ENCODE measurements at places on chromosomes 3 and 15. TPM values are rescaled to one million over a fixed set of nuclear protein-coding genes. Genes with fewer than 3 reads are reported as not detected.

Gene IL17RC
- total RNA-seq = 2.7 TPM

Gene ADAMTS17
- 7.6 TPM for total RNA-seq

Gene LRRC31
- total RNA-seq = not detected

Gene USP19
- 21.5 TPM for total RNA-seq

Gene CP
- 0.21 TPM for total RNA-seq

Gene IL17RD
- total RNA-seq = under 0.01 TPM

Gene DPPA4
- total RNA-seq = 2.9 TPM

Gene PDCD10
- 82.0 TPM for total RNA-seq

Gene HESX1
- total RNA-seq = 0.52 TPM

Gene SLTM
- 183 TPM for total RNA-seq

Gene C3orf22
- not detected for total RNA-seq

Gene MAP3K13
- total RNA-seq = 4.9 TPM

Gene FOXB1
- 0.10 TPM for total RNA-seq

Gene LXN
- total RNA-seq = 2.7 TPM

Gene ADGRG7
- not detected for total RNA-seq

Gene SKOR1
- 1.9 TPM for total RNA-seq

Gene CHRM5
- not detected for total RNA-seq

Gene MITF
- total RNA-seq = 2.1 TPM

Gene GP5
- total RNA-seq = 3.8 TPM

Gene LRIG1
- 21.4 TPM for total RNA-seq

Gene ARPC4
- total RNA-seq = 284 TPM

Gene FAM174B
- 1.5 TPM for total RNA-seq

Gene PARP15
- 44.4 TPM for total RNA-seq

Gene EOMES
- total RNA-seq = 3.4 TPM

Gene MKRN3
- 1.6 TPM for total RNA-seq

Gene VGLL3
- total RNA-seq = under 0.01 TPM

Gene THRB
- total RNA-seq = 0.94 TPM

Gene OR5H14
- total RNA-seq = not detected

Gene MRPS11
- total RNA-seq = 5.0 TPM

Gene SCN11A
- total RNA-seq = under 0.01 TPM

Gene ENTPD3
- 0.10 TPM for total RNA-seq

Gene C3orf52
- total RNA-seq = 1.3 TPM

Gene FBXL22
- 0.52 TPM for total RNA-seq

Gene ROBO1
- total RNA-seq = 0.42 TPM

Gene STARD5
- 14.1 TPM for total RNA-seq

Gene P2RY13
- total RNA-seq = 14.9 TPM

Gene CLDN18
- under 0.01 TPM for total RNA-seq
